ENCODE measurements at places on chromosomes 7 and 10.

- no peak for DNase-seq
These were observed 11.5 kb upstream of the GATA3 start for GRCh38 chr10:8042721-8043568.

- no peak for DNase-seq
These were observed 510.1 kb downstream of the ARL4A start for GRCh38 chr7:13197501-13197900.

DNA sequence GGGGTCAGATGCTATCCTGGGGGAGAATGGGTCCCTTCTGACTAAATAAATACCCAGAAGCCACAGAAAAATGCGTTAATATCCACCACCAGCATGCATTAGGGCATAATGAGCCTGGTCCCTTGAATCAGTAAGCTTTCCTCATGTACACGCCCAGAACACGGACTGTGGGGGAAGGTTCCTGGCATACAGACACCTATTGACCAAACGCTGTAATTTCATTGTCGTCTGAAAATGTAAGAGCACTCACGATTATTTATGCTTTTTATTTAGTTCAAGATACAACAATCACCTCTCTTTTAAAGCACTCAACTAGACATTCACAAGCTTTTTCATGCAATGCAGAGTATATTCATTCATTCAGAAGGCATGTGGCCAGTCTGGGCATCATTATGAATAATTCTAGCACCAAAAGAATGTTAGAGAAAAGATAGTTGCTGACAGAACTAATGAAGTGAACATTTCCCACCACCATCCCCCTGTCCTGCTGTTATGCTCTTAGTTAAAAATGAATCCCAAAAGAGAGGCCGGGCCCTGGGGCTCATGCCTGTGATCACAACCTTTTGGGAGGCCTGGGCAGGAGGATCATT lies 101.0 kb downstream of the SVIL start:
- peak; percentile 26 for DNase-seq

DNA sequence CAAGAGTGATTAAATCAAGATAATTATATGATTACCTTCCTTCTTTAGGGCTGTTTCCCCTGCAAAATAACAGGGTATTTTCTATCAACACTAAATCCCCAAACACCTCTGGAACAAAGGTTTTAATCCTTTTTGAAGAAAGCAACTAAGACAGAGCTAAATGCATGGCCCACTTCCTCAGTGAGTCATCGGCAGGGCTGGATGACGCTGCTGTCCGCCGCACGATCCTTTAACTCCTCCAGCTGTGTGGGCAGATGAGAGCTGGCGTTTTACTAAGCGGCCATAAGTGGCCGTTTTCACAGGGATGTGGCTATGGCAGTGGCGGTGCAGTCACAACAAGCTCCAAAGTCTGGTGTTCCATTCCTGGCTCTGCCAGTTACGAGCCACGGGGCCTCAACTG lies 76.0 kb upstream of the C1QL3 start:
- DNase-seq: no peak

DNA sequence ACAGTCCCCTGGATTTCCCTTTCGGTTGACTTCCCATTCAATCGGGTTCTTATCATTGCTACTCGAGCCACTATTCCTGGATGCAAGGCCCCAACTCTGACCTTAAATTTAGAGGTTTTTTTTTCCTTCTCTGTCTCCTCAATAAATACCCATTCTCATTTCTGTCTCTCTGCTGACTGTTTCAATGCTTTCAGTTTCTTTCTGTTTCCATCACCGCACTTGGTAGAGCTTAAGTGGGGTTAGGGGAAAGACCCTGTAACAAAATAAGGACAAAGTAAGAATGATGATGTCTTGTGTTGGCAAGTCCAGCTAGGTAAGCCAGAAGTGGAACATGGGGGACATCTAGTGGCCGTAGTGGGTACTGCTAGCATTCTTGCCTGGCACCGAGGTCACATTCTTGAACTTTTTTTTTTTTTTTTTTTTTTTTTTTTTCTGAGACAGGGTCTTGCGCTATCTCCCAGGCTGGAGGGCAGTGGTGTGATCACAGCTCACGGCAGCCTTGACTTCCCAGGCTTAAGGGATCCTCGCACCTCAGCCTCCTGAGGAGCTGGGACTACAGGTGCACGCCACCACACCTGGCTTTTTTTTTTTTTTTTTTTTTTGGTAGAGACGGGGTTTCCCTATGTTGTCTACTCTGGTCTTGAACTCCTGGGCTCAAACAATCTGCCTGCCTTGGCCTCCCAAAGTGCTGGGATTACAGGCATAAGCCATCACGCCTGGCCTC lies 40.3 kb downstream of the ZC3HC1 start:
- DNase-seq: peak; percentile 84

- DNase-seq: no peak
These were observed 11.8 kb upstream of the GDF10 start for GRCh38 chr10:47288236-47288635.

DNA sequence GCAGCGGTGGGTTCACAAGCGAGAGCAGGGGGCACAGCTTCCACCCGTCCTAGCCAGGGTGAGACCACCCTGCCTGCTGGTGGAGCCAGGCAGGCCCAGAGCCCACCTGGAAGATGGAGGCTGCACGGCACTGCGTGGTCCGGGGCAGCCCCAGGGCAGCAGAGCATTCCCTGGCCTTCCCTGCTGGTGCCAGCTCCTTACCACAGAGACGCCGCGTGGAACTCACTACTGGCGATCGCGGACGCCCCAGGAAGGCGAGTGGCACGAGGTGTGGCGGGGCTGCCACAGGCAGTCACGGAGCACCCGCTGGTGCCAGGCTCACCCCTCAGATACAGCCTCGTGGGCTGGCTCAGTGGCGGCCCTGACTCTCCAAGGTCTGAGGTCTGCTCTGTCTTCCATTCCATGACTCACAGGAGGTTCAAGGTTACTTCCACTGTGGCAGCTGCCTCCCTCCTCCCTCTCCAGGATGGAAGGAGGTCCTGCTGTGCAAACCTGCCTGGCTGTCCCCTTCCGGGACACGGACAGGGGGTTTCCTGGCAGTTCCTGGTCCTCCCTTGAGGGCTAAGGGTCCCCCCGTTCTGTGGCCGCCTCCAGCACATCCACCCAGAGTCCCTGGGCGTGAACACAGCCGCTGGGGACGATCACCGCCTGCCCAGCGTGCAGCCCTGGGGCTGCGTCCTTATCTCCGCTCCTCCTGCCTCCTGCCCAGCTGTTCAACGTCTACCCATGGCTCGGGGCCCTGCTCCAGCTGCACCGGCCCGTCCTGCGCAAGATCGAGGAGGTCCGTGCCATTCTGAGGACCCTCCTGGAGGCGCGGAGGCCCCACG lies 3.1 kb downstream of the CYP2W1 start:
- no peak for DNase-seq

- no peak for DNase-seq
These were observed 89.4 kb upstream of the SEMA3E start for GRCh38 chr7:83738291-83738835.

DNA sequence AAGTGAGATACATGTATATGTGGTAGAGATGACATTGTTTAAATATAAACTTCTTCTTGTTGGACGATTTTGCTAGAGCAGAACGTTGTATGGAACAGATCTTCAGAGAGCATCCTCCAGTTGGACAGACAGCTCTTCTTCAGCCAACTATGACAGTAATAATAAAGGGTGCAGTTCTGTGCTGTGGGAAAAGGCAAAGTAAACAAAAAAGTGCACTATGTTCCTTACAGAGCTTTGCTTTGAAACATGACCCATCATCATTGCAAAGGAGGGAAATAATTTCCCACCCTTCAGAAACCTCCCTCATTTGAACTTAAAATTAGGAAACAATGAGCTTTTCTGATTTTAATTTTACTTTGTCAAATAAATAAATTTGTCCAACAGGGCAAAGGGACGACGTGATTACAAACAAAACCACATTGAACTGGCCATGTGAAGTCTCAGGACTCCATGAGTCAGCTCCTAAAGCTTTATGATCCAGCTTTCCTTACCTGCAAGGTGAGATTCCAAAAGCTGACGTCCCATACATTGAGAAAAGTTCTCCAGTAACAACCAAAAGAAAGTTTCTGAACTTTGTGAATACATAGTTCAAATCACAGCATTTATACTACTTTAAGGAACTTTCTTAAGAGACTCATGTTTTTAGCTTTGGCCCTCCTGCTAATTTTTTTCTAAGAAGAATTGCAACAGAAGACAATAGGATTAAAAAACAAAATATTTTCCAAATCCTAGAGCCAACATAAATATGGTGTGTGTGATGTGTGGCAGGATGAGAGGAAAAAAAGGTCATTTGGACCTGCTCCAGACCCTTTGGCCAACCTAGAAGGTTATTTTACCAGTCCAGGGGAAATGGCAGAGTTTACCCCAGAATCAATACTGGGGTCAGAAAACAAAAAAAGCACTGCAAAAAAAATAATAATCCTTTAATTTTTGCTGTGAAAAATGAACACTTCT lies 565.4 kb upstream of the NRP1 start:
- DNase-seq: no peak

DNA sequence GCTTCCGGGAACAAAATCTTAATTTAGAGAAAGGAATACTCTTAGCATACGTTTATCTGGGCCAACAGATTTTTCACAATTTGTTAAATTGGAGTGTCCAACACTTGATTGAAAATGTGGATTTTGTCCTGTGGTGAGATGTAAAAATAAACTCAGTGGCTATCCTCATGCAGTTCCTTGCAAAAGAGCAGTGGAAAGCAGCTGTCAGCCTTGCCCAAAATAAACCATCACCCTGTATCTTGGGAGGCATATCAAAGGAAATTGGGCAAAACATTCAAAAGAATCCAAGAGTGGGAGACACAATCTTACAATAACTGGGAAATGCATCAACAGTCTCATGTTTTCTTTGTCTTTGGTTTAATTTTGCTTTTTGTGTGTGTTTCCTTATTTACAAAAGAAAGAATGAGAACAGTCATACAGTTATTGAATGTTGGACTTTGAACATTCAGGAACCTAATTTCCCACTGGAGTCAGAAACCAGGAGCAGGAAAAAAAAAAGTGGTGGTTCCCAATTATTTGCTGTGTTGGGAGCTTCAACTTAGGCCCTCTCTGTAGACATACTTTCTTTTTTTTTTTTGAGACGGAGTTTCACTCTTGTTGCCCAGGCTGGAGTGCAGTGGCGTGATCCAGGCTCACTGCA lies 44.4 kb upstream of the DGKI start:
- no peak for DNase-seq

DNA sequence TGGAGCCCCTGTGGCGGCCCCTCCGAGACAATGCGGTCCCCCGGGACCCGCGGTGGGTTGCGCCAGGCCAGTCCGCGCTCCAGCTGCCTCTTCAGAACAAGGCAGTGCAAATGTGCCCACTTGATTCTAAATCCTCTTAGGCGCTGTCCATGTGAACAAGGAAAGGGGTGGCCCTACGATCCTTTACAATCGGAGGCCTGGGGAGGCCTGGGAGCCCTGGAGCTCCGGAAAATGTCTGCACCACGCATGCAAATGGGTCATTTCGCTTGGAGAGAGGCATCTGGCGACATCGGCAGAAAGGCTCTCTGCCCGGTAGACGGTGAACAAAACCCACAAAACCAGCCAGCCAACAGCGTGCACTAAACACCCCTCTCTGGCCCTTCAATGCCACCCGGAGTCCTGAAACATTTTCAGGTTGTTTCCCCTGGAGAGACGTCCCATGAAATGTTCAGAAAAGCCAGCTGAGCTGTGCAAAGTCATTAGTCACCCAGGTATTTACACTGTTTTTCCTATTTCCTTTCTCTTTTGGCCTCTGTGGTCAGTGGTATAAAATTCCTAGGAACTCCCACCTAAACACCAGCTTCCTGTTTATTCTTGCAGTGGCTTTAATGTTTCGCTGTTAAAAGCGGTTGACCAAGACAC lies 102.8 kb upstream of the ZNF438 start:
- DNase-seq: peak; percentile 50

DNA sequence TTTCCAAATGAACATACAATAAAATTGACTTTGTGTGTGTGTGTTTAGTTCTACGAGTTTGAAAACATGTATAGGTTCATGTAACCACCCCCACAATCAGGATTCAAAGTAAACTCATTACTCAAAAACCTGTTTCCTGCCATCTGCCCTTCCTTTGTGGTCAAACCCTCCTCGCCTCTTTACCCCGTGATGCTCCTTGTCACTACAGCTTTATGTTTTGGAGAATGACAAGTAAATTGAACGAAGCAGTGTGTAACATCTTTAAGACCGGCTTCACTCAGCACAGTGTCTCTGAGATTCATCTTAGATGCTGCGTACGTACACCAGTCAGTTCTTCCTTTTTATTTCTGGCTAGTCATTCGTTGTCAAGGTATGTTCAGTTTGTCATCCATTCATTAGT lies 54.6 kb upstream of the MKI67 start:
- DNase-seq: no peak

- no peak for DNase-seq
These were observed 102.6 kb downstream of the PLXDC2 start for GRCh38 chr10:19918794-19919193.

DNA sequence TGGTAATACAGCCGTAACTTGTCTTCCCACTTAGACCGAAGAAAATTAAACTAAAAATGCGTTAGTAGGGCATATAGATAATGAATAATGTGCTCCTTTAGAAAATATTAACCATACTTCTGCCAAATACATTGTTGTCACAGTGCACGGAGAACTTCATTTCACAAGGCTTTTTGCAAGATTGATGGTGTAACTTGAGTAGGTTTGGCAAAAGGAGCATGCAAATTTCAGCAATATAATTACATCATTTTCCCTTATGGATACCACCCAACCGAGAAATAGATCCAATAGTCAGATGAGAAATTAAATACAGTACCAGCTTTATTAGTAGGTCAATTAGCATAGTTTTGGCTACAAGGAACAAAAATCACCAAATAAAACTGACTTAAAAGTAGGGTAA lies 792.6 kb upstream of the C7orf33 start:
- no peak for DNase-seq

- DNase-seq: no peak
These were observed 69.0 kb downstream of the CREB5 start for GRCh38 chr7:28481091-28481926.

DNA sequence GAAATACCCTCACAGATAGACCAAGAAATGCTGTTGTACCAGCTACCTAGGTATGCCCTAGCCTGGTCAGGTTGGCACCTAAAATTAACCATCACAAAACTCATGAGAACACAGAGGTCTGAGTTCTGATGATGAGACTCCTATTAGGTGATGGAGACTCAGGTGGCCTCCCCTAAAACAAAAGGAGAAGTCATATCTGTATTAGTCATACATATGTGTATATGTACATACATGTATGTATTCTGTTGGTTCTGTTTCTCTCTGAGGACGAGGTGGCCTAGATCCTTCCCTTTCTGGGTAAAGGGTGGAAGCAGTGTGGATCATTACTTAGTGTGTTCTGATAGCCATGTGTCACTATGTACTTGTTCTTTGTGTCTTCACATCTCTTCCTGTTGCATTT lies 207.2 kb upstream of the PRSS1 start:
- DNase-seq: no peak

- no peak for DNase-seq
These were observed 93.4 kb downstream of the SLC39A12 start for GRCh38 chr10:18044976-18045720.
